ENCODE measurements at places on chromosomes 7 and 10.

- no peak for DNase-seq
These were observed 324.2 kb downstream of the CALN1 start for GRCh38 chr7:72087926-72088325.

GRCh38 chr10:124142960-124143359, 49.6 kb upstream of the CHST15 start:
- no peak for DNase-seq

GRCh38 chr7:30740417-30741181, 11.3 kb upstream of the INMT start:
- DNase-seq: peak; percentile 76

- DNase-seq: no peak
These were observed 535.9 kb upstream of the POT1 start for GRCh38 chr7:125465527-125465926.

GRCh38 chr10:60148266-60148840, 241.3 kb downstream of the ANK3 start:
- no peak for DNase-seq

DNA sequence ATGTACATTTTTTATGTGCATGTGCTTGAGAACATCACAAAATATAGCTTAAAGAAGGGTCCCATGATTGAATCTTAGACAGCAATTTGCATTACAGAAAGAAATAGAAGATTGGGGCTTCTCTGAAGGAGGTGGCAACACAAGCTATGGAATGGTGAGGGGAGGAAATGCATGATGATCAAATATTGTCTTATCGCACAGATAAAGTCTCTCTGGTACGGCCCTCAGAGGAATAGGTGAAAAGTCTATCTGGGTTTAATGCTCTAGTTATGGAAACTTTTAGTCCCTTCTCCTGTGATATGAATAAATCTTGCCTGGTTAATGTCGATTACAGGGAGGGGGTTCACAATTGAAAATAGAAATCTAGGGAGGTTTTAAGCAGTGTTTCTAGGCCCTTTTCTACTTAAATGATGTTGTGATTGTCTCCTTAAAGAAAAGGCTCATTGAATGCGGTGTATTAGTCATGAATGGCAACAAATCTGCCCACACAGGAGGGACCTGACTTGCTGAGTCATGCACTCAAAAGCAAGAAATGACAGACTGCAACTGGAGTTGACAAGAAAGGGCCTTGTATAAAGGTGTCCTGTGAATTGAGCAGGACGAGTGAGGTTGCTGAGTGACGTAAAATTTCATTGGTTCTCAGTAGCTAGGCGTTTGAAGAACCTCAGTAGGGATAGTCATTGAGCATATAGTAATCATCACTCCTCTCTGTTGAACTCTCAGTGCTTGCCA, 133.4 kb upstream of the CSTF2T start:
- no peak for DNase-seq

DNA sequence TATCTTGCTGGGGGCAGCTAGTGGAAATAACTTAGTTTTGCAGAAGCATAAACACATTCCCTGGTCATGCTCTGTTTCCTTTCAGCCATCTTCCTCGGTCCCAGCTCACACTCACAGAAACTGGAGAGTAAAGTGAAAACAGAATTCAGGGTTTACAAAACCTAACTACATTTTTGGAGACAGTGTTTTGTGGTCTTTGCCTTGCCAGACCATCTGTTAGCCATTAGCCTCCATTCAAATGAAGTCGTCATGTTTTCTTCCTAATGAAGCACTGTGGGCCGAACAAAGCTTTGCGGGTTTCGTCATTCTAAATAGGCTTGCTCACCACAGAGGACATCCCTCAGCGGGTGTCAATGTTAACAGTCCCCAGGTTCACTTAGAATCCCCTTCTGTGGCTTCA, 214.6 kb upstream of the TMEM72 start:
- peak; percentile 38 for DNase-seq

DNA sequence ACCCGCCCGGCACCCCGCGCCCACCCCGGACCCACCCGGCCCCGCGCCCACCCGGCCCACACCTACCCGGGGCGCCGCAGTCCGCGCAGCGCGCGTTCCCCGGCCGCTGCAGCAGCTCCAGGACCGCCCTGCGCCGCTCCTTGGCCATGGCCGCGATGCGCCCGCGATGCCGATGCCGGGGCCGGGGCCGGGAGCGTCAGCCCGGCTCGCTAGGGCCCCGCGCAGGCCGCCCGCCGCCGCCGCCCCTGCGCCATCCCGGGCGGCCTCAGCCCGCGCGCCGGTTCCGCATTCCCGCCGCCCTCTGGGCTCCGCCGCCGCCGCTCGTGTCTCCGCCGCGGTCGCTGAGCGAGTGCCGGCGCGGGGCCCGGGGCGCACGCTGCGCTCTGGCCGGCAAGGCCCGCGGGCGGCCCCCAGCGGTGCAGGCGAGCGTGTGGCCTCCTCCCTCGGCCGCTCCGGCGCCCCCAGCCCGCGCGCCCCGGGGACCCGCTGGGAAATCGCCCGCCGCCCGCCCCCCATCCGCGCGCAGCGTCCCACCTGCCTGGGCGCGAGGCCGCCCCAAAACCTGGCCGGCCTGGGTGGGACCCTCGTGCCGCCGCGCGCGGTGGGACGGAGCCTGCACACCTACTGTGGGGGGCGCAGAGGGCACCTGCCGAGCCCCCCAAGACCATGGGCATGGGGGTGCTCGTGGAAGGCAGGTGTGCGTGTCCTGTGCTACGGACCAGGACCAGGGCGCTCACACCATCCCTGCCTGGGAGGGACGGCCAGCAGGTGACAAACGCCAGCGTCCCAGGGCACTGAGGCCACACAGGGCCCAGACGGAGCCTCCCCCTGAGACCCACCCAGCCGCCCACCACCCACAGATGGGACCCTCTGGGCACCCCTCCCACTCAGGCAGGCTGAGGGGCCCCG, at the start of gene ADAP1:
TSS of gene ADAP1 (minus strand) at position 351 of the 909 bp plus-strand sequence. CDS start at position 148, 203 bp downstream.
- DNase-seq: no peak

DNA sequence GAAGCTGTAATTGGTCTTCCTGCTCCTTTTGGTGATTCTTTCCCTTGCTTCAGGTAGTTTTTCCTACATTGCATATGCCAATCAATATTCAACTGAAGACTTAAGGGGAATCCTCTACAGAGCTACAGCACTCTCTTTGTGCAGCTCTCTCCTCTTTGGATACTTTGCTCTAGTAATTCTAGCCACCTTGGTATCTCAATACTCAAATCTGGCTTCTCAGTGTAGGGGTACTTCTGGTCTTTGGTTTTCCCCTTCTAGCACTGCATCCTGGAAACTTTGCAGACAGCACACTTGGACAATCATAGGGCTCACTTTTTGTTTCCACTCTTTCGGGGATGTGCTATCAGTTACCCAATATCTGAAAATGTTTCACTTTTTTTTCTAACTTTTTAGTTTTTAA, 9.9 kb downstream of the PHTF2 start:
- no peak for DNase-seq

- no peak for DNase-seq
These were observed 143.2 kb downstream of the NRCAM start for GRCh38 chr7:108313086-108313485.

GRCh38 chr10:48710647-48711275, 26.1 kb downstream of the WDFY4 start:
- no peak for DNase-seq

GRCh38 chr10:103666087-103666761, 172.7 kb downstream of the NEURL1 start:
- no peak for DNase-seq

GRCh38 chr10:132390170-132390920, 6.7 kb upstream of the PWWP2B start:
- no peak for DNase-seq

- no peak for DNase-seq
These were observed 27.8 kb downstream of the GET4 start for GRCh38 chr7:903921-904755.

- DNase-seq: no peak
These were observed 524.8 kb upstream of the SORCS1 start for GRCh38 chr10:107689323-107689722.

GRCh38 chr10:77717336-77717735, 79.7 kb upstream of the KCNMA1 start:
- no peak for DNase-seq

- no peak for DNase-seq
These were observed 55.2 kb downstream of the PWWP2B start for GRCh38 chr10:132452216-132452650.

- DNase-seq: peak; percentile 60
These were observed 76.7 kb downstream of the ETV1 start for GRCh38 chr7:13912715-13913278.

- peak; percentile 86 for DNase-seq
These were observed 28.3 kb upstream of the CREB5 start for GRCh38 chr7:28383975-28384374.

GRCh38 chr7:121940918-121941317, 68.0 kb downstream of the PTPRZ1 start:
- DNase-seq: no peak

- DNase-seq: no peak
These were observed 6.6 kb downstream of the VOPP1 start for GRCh38 chr7:55565681-55566080.

- DNase-seq: peak; percentile 59
These were observed 1.0 kb downstream of the EBF3 start for GRCh38 chr10:129962872-129963640.

GRCh38 chr7:140294454-140294853, 103.9 kb downstream of the SLC37A3 start:
- peak; percentile 16 for DNase-seq

DNA sequence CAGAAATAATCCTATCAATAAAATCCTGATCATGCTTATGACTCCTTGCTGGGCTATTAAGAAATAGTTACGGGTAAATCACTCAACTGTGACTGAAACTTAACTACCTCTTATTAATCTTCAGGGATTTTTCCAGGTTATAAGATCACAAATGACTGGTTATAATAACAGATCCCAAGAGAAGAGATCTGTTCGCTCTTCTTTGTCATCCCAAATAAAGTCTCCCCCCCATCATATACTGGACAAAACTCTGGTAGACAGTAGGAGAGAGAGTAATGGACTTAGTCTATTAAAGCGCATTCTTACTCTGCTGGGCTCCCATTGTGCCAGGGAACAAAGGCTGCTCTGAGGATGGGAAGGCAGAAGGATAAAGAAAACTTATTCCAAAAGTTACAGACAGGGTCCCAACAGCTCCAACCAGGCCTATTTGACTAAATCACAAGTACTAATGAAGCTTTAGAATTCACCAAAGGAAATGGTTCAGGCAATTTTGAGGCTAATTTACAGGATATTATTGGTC, 233.7 kb downstream of the DGKI start:
- DNase-seq: no peak

- peak; percentile 46 for DNase-seq
These were observed 193.2 kb downstream of the MYOF start for GRCh38 chr10:93288679-93289634.

- DNase-seq: no peak
These were observed 322.4 kb downstream of the PTEN start for GRCh38 chr10:88185830-88186229.

DNA sequence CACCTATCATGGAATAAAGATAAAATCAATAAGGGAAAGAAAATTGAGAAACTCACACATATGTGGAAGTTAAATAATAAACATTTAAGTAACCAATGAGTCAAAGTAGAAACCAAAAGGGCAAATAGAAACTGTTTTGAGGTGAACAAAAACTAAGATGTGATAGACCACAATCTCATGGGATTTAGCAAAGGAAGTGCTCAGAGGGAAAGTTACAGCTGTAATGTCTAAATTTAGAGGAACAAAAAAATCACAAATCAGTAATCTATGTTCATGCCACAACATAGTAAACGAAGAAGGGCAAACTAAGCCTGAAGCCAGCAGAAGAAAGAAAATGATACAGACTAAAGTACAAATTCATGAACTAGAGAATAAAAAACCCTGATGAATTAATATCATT, 16.3 kb downstream of the CYP3A4 start:
- no peak for DNase-seq

- no peak for DNase-seq
These were observed 523.5 kb downstream of the PARD3 start for GRCh38 chr10:34291466-34292193.

DNA sequence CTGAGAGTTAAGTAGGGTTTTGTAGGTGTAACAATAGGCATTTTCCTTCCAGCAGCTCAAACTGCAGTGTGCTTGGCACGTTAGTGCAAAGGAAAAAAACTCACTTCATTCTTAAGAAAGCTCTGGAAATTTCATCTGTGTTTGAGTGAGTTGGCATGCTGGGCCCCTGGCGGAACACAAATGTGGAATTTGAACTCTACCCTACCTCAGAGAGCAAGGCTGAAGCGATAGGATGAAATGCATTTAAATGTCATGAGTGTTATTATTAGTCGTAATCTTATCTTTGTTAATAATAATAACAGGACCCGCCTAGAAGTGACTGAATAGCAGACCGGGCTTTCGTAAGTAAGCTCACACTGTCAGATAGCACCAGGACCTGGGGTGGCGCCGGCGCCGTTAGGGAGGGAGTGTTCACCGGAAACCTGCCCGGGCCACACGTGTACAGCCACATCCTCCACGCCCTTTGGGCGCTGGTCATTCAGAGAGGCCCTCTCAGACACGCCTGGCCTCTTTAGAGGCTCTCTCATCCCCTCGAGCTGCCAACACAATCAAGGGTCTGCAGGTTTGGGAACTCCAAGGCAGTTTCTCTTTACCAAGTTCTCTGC, 63.5 kb downstream of the GRK5 start:
- no peak for DNase-seq

GRCh38 chr10:102758240-102758932, 14.6 kb downstream of the WBP1L start:
- peak; percentile 52 for DNase-seq

GRCh38 chr7:137454767-137455166, 111.2 kb upstream of the PTN start:
- no peak for DNase-seq

GRCh38 chr7:44338600-44338999, 13.2 kb upstream of the CAMK2B start:
- DNase-seq: no peak

DNA sequence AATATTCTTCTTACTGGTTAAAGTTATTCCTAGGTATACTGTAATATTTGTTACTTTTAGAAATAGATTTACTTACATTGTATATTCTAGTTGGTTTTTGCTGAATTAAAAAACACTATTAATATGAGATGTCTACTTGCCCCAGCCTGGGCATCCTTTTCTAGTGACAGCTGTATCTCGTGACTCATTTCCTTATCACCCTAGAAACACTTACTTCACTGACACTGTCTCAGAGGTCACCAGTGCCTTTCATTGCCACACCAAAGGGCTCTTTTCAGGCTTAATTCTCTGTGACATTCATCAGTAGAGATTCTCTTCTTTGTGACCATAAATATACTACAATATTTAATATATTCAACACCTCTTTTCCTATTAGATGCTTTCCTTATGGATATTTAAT, 194.7 kb downstream of the GALNT17 start:
- DNase-seq: no peak

DNA sequence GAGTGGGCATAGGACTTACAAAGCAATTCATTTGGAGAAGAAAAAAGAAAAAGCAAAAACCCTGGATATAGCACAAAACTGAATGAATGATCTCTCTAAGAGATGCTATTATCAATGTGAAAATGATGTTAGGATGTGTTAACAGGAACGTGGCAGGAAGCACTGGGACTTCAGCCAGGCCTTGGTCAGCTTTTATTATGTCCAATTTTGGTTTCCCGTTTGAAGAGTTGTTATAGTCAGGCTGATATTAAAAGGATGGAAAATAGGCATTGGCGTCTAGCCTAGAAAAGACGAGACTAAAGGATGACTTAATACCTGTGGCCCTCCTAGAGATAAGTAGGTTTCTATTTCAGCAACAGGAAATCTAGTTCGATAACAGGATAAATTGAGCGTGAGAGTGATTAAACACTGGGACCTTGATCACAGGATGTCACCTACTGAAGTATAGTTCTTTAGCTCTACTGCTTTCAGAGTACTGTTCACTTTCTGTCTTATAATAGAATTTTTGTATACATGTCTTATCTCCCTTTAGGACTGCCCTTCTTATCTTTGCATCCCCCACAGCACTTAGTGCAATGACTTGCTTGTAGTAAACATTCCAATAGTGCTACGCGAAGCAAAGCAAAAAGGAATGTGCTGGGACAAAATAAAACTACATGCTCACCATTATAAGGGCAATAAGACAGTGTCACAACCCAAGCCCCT, 99.8 kb upstream of the AGBL3 start:
- no peak for DNase-seq
